Chondrocyte (in vitro differentiated cells): ENCODE measurements at places on chromosomes 6 and 20. TPM values are rescaled to one million over a fixed set of nuclear protein-coding genes. Genes with fewer than 3 reads are reported as not detected.

Gene CRIP3
- total RNA-seq = 0.47 to 0.94 TPM (median 0.72 TPM) in 3 replicates

DNA sequence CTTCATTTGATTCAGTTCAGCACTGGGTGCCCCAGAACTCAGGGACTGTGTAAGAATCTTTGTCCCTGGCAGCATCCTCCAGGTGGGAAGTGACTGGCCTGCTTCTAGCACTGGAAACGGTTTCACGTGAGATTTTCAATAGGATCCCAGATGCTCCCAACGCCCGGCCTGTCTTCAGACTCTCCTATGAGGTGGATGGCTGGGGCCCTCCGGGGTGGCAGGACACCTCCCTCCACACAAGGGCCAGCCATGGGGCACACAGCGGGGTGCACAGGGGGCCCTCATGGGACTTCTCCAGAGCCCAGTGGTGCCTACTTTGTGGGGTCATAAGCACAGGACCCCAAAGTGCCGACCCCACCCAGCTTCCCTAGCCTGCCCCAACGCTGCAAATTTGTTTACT is 72.8 kb downstream of the SMOC2 start:
- DNase-seq = no peak
- peaks cover 34% of the 10 kb centered on the region for H3K36me3 ChIP-seq
- H3K4me1 ChIP-seq = peaks cover 26% of the 10 kb centered on the region
- no peak overlapping the region for H3K4me3 ChIP-seq

- H3K36me3 ChIP-seq = peaks cover 8% of the 10 kb centered on the region
- no peak for DNase-seq
- peaks cover 54% of the 10 kb centered on the region for H3K4me1 ChIP-seq
- no peak overlapping the region for H3K27ac ChIP-seq
- no peaks in the 10 kb centered on the region for H3K27me3 ChIP-seq
These were observed 53.6 kb downstream of the JPH2 start for GRCh38 chr20:44133424-44133823.

GRCh38 chr20:47568019-47568418 is 66.3 kb downstream of the NCOA3 start:
- H3K36me3 ChIP-seq = peaks cover 9% of the 10 kb centered on the region
- no peak overlapping the region for H3K4me3 ChIP-seq
- no peaks in the 10 kb centered on the region for H3K27me3 ChIP-seq

DNA sequence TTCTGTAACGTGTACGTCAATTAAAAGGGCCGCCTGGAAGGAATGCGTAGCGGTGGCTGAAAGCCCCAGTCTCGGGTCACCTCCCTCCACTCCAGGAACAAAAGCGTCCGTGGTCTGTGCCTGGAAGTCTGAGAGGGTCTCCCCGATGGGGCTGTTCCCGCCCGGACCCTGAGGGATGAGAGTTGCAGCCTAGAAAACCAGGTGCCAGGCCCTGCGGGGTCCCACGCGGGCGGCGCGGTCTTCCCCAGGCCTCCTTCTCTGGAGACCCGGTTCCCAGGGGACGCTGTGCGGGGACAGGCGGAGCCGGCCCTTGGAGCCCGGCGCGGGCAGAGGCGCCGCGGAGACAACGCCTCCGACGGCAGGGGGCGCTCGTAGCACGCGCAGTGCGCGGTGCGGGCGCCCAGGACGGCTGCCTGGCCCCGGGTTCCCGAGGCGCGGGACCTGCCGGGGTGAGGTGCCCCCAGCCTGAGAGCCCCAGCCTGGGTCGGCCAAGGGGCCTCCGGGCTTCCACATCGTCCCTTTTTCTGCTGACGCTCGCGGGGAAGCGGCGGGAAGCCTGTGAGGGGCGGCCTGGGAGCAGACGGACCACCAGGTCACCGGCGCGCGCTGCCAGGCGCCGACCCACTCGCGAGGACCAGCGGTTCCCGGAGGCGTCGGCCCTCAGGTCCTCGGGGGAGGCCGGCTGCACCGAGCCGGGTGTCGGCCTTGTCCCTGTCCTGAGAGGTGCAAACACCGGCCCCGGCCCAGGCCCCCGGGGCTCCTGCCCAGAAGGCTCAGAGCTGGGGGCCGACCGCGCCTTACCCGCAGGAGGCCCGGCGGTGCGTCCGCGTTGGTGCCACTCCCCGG is 5.3 kb upstream of the FOXC1 start:
- peaks cover 1% of the 10 kb centered on the region for H3K27me3 ChIP-seq
- no peak overlapping the region for H3K27ac ChIP-seq
- DNase-seq = no peak
- peaks cover 36% of the 10 kb centered on the region for H3K4me1 ChIP-seq
- H3K36me3 ChIP-seq = no peaks in the 10 kb centered on the region
- peak overlapping the region; percentile 64 for H3K4me3 ChIP-seq
